ENCODE measurements at places on chromosomes 11 and 22.

GRCh38 chr22:28907311-28908008, 24.1 kb downstream of the ZNRF3 start:
- DNase-seq, result no peak

DNA sequence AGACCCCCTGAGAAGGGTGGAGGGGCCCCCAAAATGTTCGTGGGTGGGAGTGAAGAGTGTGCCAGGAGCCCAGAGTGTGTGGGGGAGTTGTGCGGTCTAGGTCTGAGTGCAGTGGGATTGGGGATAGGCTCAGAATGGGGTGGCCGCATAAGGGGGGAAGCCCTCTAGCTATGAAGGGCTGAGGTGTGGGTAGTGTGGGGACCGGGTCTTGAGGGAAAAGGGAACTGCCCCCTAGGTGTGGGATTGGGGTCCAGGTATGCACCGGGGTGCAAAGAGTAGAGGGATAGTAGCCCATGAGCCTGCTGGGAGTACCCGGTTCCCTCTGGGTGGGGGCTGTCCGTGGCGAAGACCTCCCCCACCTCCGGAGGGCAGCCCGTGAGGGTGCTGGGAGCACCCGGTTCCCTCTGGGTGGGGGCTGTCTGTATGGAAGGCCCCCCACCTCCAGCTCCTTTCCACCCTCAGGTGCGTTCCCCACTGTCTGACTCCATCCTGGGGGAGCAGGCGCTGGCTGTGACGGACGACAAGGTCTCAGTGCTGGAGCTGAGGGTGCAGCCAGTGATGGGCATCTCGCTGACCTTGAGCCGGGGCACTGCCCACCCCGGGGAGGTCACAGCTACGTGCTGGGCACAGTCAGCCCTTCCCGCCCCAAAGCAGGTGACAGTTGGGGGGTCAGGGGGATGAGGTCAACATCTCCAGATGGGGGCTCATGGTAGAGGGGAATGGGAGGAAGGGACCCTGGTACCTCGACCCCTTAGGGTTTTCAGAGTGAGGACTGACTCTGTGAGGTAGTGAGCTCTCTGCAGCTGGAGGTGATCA, 10.7 kb downstream of the TMEM132A start:
- no peak for DNase-seq

DNA sequence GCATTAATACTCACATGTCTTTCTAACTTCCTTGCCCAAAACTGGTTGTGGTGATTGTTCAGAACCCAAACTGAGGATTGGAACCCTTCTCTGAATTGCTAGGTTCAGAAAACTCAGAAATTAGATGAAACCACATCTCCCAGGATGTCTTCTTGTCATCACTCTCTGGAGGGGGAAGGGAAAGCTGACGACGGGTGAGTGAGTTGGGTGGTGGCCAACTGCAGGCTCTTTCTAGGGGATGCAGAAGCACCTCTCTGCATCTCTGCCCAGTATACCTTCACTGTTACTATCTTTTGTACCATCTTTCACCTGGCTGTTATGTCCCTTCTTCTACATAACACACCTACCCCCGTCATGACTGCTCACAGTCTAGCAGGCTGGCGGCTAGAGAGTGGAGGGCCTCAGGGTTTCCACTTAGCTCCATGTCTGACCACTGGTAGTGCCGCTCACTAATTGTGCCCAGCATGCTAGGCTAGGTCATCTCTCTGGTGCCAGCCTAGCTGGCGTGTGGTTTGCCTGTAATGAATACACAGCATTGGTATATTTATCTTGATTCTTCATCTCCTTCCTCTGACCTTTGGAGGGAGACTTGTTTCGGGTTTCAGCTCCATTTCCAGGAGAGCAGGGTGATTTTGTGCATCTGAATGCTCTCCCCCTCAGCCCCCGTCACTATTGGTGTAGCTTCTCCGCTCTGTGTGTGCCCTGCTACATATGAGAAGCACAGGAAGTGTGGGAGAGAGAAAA, 7.3 kb downstream of the GRAMD1B start:
- DNase-seq, result no peak

- no peak for DNase-seq
Observed at GRCh38 chr22:30270832-30271231, 4.2 kb upstream of the OSM start.

GRCh38 chr11:64809781-64810241, 540 bp downstream of the MEN1 start:
- DNase-seq, result no peak

DNA sequence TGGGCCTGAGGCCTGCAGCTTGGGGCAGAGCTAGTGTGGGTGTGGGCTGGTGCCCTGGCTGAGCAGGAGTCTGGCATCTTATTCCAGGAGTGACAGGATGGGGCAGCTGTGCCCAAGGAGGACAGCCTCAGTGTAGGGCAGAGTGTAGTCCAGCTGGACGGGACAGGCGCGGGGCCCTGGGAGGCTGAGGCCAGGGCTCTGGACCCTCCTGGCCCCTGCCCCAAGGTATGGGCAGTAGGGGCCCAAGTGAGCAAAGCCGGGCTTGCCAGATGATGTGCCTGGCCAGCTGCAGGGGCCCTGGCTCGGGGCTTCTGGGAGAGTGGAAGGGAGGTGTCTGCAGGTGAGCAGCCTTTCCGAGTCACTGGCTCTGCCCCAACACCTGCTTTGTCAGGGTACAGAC, 1190.9 kb downstream of the BRD1 start:
- DNase-seq, result no peak

DNA sequence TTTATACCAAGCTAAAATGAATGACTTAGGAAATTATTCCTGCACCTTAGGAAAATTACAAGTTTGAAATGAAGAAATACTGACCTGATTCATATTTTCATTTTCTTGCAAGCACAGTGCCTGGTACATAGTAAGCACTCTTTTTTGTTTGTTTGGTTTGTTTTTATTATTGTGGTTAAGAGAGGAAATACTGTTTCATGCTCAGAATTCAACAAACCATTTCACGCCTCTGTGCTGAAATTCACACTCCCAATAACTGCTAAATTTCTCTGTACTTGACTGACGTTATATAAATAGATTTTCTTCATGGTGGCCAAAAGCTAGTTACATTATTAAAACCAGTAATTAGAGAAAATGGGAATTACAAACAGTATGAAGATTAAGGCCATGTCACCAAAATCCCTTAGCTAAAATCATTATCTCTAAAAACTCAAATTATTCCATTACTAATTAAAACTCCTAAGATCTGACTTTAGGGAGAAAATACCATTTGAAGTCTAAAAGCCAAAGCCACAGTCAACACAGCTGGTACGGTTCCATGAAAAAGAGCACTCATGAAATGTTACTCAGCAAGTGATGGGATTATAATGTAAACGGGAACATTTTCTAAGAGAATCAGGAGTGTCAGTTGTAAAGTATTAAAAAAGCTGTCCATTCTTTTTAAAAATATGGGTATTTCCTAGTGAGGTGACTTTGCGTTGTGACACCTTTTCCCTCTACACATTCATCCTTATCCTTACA, 77.8 kb upstream of the DDI1 start:
- no peak for DNase-seq

GRCh38 chr11:126137136-126137535, 74.3 kb downstream of the RPUSD4 start:
- no peak for DNase-seq

DNA sequence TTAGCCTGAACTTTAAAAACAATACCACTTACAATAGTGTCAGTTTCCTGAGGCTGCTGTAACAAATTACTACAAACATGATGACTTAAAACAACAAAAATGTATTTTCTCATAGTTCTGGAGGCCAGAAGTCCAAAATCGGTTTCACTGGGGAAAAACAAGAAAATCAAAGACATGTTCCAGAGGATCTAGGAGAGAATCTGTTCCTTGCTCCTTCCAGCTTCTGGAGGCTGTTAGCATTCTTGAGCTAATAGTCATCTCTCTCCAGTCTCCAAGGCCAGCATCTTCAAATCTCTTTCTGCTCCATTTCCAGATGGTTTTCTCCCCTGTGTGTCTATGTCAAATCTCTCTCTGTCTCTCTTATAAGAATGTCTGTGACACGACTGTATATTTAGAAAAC, 67.6 kb upstream of the TEAD1 start:
- no peak for DNase-seq

DNA sequence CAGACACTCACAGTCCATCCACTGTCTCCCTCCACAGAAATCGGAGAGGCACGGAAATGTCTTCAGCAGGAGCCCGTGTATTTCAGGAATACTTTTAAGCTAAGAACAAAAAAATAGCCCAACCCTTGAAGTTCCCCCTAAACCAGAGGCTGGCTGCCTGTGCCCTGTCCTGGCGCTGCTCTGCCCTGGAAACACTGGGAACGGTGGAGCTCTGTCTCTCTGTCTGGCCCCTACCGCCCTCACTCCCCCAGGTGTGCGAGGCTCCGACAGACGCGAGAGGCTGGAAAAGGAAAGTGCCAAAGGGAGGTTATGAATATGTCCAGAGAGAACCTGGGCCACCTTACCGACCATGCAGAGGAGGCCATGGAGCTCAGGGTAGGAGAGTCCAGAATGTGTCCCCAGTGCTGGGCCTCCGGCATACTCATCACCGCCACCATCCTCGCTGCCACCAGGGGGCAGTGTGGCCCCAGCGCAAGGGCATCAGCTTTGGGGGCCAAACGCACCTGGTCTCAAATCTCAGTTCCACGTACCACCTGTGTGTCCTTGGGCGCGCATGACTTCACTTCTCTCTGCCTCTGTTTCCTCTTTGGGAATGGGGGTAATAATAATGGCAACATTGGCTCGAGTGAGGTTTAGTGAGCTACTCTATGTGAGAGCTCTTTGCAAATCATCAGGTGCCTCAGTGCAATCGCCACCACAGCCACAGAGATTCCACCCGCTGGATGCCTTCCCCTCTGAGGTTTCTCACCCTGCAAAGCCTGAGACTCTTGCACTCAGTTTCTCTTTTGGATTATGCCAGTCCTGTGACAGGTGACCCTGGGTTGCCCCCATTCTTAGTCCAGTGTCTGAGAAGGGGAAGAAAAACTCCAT, 10.4 kb upstream of the SLCO2B1 start:
- DNase-seq, result peak; percentile 55

DNA sequence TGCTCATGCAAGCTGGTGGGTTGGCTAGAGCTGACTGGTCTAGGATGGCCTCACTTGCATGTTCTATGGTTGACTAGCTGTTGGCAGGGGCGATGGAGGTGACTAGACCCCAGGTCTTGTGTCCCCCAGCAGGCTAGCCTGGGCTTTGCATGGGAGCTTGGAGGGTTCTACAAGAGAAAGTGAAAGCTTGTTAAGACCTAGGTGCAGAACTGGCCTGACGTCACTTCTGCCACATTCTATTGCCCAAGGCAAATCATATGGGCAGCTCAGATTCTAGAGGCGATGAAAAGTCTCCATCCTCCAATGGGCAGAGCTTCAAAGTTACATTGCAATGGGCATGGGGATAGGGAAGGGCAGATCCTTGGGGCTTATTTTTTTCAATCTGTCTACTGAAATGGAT, 170.9 kb downstream of the MIAT start:
- no peak for DNase-seq

- DNase-seq, result no peak
Observed at GRCh38 chr22:33324228-33324627, 266.0 kb upstream of the SYN3 start.

- no peak for DNase-seq
Observed at GRCh38 chr22:47343611-47344010, 581.2 kb downstream of the TBC1D22A start.

DNA sequence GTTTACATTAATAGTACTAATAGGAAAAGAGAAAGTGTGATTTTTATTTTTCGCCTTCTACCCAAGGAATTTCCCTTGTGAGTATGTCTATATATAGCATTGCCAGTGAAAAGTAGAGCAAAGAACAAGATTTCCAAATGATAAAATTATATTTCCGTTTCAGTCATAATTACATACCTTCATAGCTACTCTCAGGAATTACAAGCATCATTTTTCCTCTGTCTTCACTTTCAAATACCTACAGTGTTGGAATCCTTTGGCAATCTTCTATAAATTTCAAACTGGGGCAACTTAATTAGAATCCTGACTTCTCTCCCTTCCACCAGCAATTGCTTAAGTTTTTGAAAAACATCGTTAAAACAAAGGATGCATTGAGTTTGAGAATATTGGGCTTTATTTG, 35.5 kb upstream of the SPON1 start:
- DNase-seq, result no peak

- no peak for DNase-seq
Observed at GRCh38 chr11:17979770-17980371, 33.0 kb downstream of the SERGEF start.

DNA sequence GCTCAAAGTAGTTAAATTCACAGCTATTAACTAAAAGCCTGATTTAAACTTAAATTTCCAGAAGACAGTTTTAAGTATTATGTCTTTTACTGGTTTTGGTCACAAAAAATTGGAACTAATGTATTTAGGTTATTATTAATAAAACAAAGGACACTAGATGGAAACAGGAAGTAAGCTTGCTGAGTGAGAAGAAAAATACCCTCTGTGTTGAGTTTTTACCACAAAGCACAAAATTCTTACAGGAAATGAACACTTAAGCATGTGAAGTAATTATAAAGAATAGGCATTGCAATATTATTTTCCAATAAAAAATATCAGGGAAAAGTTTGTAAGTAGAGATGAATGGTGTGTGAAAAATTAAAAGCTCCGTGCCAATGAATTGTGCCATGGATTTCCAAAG, 46.3 kb downstream of the PIK3C2A start:
- DNase-seq, result no peak

DNA sequence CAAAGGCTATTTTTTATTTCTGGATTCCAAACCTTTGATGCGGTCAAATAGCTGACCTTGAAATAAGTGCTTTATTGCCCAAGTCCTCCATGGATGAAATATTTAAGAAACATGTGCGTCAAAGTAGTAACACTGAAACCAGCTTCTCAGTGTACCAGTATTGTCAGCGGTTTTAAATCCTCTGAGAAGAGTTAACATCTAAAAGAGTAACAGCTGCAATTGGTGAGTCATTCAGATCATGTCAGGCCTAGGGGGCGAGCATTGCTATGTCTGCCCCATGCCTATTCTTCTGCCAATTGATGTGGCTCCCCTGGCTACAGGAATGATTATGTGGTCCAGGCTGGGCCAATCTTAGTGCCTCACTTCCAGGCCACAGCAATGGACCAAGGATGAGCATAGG, 263.3 kb upstream of the SORL1-AS1 start:
- no peak for DNase-seq

- DNase-seq, result no peak
Observed at GRCh38 chr11:60310407-60310998, 16.6 kb upstream of the MS4A6E start.

DNA sequence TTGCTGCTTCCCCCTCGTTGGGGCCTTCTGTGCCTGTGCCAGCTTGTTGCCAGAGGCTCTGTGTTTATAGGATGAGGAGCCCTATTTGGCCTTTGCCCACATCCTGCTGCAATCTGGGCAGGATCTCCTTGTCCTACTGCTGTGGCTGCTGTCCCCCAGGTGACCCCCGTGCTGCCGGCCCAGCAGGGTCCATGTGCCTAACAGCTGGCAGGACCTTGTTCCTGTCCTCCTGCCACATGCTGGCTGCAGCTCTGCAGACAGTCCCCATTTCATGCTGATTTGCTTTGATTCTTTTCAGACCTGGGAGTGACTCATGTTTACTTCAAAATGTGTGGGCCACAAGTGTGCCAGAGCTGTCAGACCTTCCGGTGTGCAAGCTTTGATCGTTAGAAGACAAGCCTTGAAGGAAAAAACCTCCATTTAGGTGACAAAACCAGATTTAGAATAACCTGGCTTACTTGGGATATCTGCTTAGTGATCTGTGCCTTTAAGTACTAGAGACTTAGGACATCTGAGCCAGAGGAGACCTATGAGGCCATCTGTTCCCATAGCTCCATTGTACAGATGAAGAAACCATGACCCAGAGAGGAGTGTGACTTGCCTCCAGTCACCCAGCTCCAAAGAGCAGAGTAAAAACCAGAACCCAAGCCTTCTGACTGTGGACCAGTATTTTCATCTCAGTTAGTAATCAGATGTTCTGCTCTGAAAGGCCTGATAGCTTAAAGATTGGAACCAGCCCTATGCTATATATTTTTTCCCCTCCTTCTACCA, 11.1 kb downstream of the NAV2 start:
- DNase-seq, result no peak
